Activated CD4-positive, alpha-beta T cell treated with anti-CD3 and anti-CD28 coated beads, Interleukin-2, amount 50 U/mL, for 16 hours (primary cell): ENCODE measurements at places on chromosomes 7 and 10.

DNA sequence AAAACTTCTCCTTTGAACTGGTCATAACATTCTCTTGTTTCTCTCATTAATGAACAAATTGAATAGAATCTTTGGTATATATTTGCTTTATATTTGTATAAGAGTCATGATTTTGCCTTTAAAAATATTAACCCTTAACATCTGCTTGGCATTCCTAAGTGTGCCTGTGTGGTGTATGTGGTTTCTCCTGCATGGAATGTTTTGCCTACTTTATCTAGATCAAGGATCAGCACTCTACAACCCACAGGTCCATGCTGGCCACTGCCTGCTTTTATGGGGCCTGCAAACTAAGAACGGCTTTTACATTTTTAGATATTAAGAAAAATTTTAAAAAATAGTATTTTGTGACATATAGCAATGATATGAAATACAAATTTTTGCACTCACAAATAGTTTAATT is 4.3 kb upstream of the LAMB4 start:
- DNase-seq: no peak

DNA sequence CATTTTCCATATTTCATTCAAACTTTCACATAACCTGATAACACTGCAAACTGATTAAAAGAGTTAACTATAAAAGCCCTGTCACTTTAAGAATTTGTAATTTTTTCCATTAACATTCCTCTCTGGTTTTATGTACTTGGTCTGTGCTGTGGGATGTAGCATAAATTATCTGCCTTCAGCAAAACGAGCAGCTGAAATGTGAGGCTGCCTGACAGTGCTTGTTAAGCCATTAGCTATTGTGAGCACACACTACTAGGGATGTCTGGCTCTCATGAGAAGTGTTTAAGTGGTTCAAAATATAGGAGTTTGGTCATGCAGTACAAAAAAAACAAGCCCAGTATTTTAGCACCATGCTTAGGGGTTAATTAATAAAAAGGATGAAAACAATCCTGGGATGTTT is 63.0 kb downstream of the HOXA1 start:
- DNase-seq: no peak

GRCh38 chr7:114910787-114911186 is 11.1 kb upstream of the MDFIC start:
- DNase-seq: no peak

DNA sequence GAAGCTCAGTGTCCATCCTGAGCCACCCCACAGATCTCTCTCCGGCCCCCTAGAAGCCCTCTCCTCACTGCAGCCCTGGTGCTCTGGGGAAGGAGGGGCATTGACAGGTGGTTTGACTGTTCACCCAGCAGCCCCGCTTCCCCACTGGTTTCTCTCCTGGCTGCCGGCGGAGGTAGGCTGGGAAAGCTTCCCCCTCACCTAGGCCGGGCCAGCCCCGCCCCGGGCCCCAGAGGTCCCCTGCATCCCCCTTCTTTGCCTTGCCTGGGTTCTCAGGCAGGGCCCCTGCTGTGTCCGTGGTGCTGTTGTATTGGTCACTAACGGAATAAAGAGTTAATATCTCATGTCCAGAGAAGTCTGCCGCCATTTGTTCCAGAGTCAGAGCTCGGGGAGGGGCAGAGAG is 21.2 kb downstream of the CLEC2L start:
- DNase-seq: no peak

DNA sequence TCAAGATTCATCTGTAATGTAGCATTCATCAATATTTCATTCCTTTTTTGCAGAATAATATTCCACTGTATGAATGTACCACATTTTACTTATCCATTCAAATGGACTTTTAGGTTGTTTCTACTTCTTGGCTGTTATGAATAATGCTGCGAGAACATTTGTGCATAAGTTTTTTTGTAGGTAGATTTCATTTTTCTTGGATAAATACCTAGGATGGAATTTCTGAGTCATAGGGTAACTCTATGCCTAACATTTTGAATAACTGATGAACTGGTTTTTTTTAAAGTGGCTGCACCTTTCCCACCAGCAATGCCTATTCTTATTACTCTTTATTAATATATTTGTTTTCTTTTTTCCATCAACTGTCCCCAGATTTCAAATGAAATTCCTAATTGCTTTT is 9.1 kb upstream of the XPNPEP1 start:
- DNase-seq: no peak
